ENCODE measurements at places on chromosomes 1 and 21.

DNA sequence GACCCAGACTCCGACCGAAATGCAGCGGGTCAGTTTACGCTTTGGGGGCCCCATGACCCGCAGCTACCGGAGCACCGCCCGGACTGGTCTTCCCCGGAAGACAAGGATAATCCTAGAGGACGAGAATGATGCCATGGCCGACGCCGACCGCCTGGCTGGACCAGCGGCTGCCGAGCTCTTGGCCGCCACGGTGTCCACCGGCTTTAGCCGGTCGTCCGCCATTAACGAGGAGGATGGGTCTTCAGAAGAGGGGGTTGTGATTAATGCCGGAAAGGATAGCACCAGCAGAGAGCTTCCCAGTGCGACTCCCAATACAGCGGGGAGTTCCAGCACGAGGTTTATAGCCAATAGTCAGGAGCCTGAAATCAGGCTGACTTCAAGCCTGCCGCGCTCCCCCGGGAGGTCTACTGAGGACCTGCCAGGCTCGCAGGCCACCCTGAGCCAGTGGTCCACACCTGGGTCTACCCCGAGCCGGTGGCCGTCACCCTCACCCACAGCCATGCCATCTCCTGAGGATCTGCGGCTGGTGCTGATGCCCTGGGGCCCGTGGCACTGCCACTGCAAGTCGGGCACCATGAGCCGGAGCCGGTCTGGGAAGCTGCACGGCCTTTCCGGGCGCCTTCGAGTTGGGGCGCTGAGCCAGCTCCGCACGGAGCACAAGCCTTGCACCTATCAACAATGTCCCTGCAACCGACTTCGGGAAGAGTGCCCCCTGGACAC lies 534 bp downstream of the C1orf56 start:
- peak; percentile 75 for DNase-seq

GRCh38 chr1:210413951-210414350 lies 85.2 kb downstream of the HHAT start:
- DNase-seq, result no peak

DNA sequence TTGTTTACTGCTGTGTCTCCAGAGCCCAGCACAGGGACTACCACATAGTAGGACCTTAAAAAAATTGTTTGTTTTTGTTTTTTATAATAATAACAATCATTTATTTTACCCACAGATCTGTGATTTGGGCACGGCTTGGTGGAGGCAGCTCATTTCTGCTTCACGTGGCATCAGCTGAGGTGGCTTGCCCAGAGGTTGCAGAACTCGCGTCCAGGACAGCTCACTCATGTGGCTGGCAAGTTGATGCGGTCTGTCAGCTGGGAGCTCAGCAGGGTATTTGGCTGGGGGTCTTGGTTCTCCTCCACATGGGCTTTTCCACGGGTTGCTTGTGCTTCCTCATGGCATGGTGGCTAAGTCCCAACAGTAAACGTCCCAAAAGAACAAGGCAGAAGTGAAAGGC lies 2.9 kb upstream of the SYNC start:
- DNase-seq, result no peak

DNA sequence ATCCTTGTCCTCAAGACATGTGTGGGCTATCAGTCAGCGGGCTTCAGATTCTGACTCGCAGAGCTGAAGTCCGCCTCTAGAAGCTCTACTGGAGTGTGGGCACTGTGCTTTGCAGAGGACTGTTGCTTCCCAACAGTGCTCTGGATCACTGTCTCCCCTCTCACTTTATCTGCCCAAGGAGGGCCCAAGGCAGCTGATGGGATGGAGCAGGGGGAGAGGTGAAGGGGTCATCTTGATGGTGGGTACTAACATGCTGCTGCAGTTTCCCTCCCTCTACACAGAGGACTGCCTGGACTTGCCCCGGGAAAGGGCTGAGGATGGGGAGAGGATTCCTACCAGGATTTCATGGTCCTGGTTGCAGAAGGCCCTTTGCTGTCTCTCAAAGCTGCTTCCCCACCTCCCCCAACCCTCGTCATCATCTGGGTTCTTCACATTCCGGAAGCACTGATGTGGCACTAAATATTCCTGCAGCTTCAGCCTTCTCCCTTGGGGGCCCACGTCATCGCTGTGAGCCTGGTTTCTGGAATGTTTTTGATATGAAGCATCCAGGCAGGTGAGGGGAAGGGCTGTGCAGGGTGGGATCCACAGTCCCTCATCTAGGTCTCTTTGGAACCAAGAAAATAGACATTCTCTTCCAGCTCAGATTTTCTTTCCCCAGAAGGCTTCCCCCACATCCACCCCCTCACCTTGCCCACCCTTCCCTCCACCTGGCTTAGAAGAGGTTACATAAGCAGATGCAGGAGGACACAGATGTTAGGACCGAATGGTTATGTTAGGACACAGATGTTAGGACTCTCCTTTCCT lies 23.2 kb downstream of the NUAK2 start:
- DNase-seq, result no peak
